Activated T-cell treated with anti-CD3 and anti-CD28 coated beads for 4 hours (primary cell): ENCODE measurements at places on chromosomes 5 and 9.

GRCh38 chr5:60929024-60929423 lies 15.8 kb downstream of the ERCC8 start:
- DNase-seq: no peak

- DNase-seq: no peak
Observed at GRCh38 chr5:55732585-55732984, 5.3 kb upstream of the DDX4 start.

- no peak for DNase-seq
Observed at GRCh38 chr9:123397975-123398374, 42.0 kb downstream of the CRB2 start.

- DNase-seq: no peak
Observed at GRCh38 chr9:97735070-97735600, 38.0 kb upstream of the XPA start.

GRCh38 chr5:87752362-87752761 lies 339.6 kb upstream of the CCNH start:
- no peak for DNase-seq

- no peak for DNase-seq
Observed at GRCh38 chr5:168944004-168944403, 356.9 kb downstream of the SLIT3 start.
